Right renal cortex interstitium (tissue), 3 donors: ENCODE measurements at places on chromosomes 4 and X. TPM values are rescaled to one million over a fixed set of nuclear protein-coding genes. Genes with fewer than 3 reads are reported as not detected.

DNA sequence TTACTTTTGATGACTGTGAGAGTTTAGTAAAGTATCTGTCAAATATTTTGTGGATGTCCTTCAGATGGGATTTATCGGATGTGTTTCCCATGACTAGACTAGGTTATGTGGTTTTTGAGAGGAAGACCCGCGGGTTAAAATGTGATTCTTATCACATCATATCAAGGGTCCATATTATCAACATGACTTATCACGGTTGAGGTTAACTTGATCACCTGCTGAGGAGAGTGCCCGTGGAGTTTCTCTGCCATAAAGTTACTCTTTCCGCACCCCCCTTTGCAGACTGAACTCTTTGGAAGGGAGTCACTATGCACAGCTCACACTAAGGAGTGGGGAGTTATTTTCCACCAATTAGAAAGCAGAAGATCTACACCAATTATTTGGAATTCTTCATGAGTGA lies 38.7 kb downstream of the GLRB start:
- DNase-seq: no peak

- DNase-seq: no peak
Observed at GRCh38 chrX:113548308-113549015, 707.8 kb upstream of the AMOT start.

DNA sequence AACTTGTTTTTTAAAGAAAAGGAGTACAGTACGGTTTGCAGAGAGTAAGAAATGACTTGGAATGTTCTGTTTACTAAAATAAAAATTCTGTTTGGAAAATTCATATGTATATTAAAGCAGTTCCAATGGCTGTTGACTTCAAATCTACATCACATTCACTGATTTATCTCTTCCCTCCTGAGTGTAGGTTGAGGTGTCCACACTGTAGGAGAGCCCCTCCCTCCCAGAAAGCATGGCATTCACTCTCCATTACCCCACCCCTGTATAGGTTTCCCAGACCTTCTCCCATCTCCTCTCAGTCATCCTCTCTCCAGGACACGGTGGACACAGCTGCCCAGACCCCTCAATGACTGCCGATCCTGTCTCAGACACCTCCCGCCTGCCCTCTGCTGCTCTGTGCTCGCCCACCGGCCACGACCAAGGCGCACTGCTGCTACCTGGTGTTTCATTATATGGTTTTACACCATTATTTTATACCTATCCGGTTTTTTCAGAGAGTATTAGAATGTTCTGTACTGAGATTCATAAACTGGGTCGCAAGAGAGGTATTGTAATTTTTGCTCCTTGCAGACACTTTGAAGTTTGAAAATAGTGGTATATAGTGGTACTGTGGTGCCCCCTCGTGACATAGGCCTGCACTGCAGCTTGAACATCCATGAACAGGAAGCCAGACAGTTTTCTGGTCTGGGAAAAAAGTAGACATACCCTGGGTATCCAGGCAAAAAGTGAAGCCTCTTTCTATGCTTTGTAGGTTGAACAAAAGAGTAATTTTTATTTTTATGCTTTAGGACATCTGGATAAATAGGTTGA lies 38.8 kb upstream of the BEX4 start:
- no peak for DNase-seq

DNA sequence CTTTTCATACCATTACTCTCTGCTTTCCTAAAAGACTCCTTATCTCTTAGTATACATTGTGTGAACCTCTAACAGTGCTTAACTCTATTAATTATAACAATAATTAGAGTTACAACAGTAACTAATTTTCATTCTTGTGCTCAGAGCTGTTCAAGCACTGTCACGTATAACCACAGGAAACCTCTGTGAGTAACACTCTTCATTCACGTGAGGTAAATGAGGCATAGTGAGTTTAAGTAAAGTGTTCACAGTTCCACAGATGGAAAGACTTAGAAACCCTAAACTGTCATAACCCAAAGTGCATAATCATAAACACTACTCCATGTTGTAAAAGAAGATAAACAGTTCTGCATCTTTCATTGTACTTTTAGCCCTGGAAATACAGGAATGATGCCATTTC lies 222.4 kb downstream of the CCSER1 start:
- DNase-seq: no peak

GRCh38 chr4:11503166-11503565 lies 74.5 kb upstream of the HS3ST1 start:
- DNase-seq: no peak

Gene C1QTNF7
- 22.7 TPM for polyA plus RNA-seq

- no peak for DNase-seq
Observed at GRCh38 chr4:124265701-124266100, 446.8 kb downstream of the ANKRD50 start.

- DNase-seq: no peak
Observed at GRCh38 chr4:25112366-25112994, 47.8 kb downstream of the SEPSECS start.

Gene IL15
- polyA plus RNA-seq: 2.0 TPM

Gene ACE2
- 44.8 TPM for polyA plus RNA-seq

Gene SLC4A4
- polyA plus RNA-seq: 70.0 TPM

GRCh38 chr4:3302173-3302785 lies 9.5 kb downstream of the RGS12 start:
- no peak for DNase-seq

Gene MTNR1A
- 1.6 TPM for polyA plus RNA-seq

Gene WDR17
- polyA plus RNA-seq: 6.4 TPM

Gene IL3RA
- 11.0 TPM for polyA plus RNA-seq

Gene TMEM271
- not detected for polyA plus RNA-seq

DNA sequence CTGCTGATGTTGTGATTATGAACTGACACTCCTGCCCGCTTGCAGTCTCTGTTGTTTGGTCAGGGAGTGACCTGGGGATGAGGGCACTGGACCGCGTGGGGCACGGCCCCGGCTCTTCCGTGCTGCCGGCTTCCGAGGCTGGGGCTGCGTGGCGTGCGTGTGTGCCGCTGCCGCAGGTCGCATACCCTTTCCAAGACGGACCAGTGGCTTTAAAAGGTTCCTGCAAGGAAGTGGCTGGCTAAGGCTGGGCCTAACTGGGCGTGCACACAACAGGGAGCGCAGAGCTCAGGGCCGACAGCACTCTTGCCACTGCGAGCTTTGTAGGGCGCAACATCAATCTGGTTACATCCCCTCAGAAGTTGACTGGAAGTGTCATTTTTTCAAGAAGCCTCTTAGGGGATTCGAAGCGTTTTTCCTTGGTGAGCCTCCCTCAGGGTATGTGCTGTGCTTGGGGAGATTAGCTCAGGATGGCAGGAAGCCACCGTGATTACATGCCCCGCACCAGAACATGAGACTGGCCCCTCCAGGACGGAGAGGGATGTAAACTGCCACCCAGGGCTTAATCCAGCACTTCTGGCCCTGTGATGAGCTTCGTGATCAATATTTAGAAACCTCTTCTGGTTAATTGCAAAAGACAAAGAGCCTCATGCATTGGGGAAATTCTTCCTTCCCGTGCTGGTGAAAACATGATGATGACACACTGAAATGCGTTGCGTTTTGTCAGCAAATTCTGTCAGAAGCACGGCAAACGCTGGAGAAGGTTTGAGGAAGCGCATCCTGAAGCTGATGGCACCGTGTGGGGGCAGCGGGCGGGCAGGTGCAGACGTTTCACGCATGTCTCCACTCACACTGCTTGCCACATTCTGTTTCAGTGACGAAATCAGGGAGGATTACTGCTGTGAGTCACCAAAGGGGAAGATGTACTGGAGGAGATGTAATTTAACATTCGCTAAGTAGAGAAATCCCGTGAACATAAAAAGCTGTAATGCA lies 11.1 kb downstream of the MAEA start:
- DNase-seq: no peak

Gene TREX2
- polyA plus RNA-seq: 0.24 TPM

GRCh38 chr4:152771741-152772533 lies 7.6 kb downstream of the TIGD4 start:
- no peak for DNase-seq

Gene DMD
- polyA plus RNA-seq: 15.4 TPM

Gene ABLIM2
- polyA plus RNA-seq: 6.9 TPM

DNA sequence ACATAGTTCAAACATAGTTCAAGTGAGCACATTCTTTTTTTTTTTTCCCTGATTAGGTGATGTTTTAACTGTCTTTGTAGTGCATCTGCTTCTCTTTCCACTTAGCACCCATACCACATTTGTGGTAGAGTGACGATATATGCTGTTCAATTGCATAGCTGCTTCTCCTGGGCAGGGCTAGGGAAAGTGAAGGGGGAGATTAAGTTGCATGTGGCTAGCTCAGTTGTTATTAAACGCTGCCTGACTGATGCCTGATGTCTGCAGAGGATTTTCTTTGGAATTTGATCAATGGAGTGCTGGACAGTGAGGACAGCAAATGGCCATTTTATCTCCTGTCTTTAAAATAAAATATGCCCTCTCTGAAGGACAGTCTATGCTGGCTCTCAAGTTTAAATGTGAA lies 63.7 kb downstream of the ANK2 start:
- no peak for DNase-seq

Gene CT45A1
- not detected for polyA plus RNA-seq

DNA sequence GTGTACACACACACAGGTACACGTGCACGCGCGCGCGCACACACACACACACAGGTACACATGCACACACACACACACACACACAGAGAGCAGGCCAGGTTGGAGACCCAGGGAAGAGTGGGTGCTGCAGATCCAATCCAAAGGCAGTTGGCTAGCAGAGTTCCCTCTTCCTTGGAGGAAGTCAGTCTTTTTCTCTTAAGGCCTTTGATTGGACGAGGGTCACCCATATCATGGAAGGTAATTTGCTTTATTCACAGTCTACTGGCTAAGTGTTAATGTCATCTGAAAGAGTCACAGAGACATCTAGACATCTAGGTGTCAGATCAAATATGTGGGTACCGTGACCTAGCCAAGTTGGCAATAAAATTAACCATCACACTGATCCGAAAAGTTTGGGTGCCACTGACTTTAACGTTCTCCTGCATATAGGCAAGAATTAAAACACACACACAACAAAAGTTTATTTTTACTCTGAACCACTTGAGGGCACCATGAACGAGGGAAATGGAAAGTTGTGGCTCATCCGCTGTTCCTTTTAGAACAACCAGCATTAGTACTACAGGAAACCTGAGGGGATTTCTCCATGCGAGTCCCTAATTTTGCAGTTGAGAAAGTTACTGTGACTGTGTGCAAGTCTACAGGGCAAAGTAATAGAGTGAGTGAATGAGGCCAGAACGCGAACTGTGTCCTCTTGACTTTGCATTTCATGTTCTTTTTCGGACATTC lies 66.0 kb upstream of the STOX2 start:
- no peak for DNase-seq

DNA sequence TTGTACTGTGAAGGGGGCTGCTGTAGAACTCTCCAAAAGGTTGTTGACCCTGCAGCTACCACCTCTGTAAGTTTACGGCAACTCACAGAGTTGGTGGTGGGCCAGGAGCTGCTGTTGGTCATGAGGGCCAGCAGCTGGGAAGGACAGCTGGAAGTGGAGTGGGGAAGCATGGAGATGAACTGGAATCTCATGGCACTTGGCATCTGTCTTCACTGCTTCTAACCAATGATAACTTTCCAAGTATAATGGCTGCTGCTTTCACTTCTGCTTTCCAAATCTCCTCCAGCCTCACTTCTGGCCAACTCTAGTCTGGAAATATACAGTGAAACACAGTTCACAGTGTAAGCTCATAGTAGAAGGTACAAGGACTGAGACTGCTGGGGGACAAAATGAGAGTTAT lies 126.5 kb upstream of the INTU start:
- DNase-seq: no peak

Gene FRMPD3
- 0.35 TPM for polyA plus RNA-seq

- DNase-seq: peak; percentile 2
Observed at GRCh38 chrX:155263854-155264628, at the start of gene RAB39B. RAB39B (minus strand) TSS chrX:155264491; CDS start chrX:155264288, 203 bp downstream.

DNA sequence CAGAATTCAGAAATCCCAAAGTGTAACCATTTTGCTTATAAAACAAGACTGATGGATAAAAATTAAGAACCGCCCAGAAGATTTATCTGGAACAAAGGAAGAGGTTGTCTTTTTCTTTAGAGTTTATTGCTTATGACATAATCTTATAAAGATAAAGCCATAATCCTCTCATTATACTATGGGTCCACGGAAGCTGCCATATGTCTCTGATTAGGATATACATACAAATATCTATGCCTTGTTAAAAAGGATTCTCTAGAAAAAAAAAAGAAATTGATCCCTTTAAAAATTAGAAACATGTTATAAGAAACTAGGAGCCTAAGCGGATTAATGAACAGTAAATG lies 70.5 kb downstream of the RELL1 start:
- no peak for DNase-seq

DNA sequence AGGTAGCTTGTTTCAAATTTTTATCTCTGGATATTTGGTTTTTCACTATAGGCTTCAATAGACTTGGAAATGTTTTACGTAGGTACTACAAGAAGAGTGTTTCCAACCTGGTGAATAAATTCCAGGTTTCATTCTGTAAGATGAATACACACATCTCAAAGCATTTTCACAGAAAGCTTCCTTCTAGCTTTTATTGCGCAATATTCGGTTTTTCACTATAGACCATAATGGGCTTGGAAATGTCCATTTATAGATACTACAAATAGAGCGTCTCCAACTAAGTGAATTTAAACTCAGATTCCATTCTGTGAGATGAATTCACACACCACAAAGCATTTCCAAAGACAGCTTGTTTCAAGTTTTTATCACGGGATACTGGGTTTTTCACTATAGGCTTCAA lies 857.7 kb upstream of the HS3ST1 start:
- DNase-seq: no peak

DNA sequence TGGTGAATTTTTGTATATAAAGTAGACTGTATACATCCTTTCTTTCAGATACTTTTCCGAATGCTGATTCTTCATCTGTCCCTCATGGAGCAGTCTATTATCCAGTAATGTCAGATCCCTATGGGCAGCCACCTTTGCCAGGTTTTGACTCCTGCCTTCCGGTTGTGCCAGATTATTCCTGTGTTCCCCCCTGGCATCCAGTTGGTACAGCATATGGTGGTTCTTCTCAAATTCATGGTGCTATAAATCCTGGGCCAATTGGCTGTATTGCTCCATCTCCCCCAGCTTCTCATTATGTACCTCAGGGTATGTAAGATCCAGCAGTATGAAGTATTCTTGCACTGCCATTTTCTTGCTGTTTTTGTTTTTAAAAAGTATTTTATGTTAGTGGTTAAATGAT lies 78.7 kb downstream of the ALG13 start:
- no peak for DNase-seq

Gene SYTL5
- polyA plus RNA-seq: 2.8 TPM

- no peak for DNase-seq
Observed at GRCh38 chrX:112094729-112095128, 12.2 kb upstream of the TRPC5 start.

- DNase-seq: no peak
Observed at GRCh38 chr4:146564492-146564891, 42.8 kb upstream of the SLC10A7 start.

DNA sequence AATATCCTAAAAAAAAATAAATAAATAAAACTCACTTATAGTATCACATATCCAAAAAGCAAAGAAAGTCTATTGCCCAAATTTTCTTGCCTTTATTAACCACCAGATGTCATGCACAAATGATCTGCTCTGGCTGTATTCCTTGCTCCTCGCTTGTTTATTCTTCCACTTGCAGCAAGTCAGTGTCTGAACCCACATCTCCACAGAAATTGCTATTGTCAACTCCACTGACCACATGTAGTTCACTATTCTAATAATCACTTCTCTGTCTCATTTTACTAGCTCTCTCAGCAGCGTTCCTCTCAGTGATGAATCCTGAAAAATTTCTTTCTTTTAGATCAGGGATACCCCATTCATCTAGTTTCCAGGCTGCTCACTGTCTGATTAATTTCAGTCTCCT lies 29.3 kb upstream of the CXXC4 start:
- DNase-seq: no peak

Gene ATP8A1
- 30.3 TPM for polyA plus RNA-seq

Gene DUSP9
- polyA plus RNA-seq: 46.1 TPM

Gene FRG2
- polyA plus RNA-seq: not detected

GRCh38 chrX:111662292-111662691 lies 18.7 kb upstream of the ALG13 start:
- DNase-seq: no peak

Gene RAB40A
- polyA plus RNA-seq: 3.0 TPM
